ENCODE measurements at places on chromosomes 5 and 9.

- no peak for DNase-seq
Observed at GRCh38 chr5:6716629-6717149, 3.5 kb downstream of the TENT4A start.

DNA sequence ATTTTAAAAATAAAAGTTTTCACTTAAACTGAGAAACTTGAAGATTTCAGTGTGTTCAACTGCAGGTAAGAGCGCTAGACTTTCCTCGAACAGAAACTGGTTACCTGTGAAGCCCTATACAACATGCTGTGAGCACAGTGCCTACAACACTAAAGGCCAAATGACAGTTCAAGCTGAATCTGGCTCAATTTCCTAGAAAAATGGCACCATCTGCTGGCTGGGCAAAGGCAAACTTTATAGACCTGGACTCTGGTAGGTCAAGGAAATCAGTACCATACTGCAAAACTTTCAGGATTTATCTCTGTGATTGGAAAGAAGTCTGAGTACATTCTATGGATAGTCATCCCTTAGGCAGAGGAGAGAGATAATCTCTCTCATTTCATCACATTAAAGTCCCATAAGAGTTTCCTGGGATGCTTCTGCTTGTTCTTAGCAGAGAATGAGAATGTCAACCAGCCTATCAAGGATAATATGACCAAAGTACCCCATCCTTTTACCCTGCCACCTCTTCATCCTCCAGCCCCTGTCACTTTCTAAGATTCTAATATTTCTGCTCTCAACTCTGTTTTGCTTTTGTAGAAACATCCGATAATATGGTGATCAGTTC, 31.8 kb upstream of the FOXB2 start:
- DNase-seq = no peak

DNA sequence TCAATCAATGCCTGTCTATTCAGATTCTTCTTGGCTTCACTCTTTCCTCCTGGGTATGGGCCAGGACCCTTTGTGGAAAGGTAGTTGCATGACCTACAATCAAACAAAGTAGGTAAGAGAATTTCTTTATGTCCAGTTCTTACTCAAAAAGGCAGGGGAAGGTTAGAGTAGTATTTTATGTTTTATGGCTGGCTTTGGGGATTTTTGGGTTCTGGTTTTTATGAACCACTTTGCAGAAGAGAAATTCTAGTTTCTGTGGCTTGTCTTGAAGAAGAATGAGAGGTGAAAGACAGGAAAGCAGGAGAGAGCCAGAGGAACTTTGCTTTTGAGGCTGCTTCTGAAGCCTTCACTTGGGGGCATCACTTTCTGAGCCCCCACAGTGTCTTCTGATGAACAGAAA, 14.7 kb upstream of the CRHBP start:
- DNase-seq = no peak

DNA sequence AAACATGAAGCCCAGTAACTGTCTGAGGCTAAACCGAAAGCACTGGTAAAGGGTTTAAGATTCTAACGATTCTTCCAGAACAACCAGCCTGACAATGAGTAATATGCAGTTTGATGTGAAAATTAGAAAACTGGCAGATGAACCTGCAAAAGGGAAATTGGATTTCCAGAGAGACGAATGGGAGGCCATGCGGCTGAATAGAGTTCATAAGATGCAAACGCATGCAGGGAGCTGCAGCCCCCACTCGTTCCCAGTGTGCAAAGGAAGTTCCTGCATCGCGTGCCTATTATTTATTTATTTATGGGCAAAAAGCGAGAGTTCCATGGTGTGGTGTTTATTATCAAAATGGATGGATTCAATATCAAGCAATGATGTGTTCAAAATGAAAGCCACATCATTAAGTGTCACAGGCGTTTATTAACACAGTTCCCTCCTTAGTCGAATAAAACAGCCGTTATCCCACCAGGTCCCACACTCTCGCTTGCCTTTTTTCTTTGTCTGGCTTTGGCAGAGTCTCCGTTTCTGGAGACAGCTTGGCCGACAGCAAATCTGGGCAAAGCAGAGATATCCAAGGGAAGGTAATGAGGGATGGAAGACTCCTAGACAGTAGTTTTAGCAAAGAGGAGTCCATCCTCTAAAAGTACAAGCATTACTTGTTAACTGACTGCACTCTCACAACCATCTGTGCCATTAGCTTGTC, 451.4 kb downstream of the KDM4C start:
- no peak for DNase-seq

DNA sequence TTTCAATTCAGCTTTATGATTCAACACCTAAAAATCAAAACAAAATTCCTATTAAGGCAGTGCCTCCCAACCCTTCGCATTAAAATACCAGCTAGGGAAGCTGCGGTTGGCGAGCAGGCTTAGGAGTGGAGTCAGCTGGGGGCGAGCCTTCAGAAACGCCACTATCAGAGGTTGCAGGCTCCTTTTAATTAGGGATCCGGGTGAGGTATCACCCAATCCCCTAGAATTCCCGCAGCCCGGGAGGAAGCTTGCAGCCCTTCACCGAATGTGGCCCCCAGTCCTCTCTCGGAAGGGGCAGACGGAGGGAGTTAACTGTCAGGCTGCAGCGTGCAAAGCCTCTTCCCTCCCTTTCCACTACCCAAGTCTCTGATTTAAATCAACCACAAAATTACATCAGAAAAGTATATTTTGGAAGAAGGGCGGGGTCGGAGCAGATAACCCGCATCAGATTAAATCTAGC, 1.7 kb downstream of the STC2 start:
- DNase-seq = no peak

DNA sequence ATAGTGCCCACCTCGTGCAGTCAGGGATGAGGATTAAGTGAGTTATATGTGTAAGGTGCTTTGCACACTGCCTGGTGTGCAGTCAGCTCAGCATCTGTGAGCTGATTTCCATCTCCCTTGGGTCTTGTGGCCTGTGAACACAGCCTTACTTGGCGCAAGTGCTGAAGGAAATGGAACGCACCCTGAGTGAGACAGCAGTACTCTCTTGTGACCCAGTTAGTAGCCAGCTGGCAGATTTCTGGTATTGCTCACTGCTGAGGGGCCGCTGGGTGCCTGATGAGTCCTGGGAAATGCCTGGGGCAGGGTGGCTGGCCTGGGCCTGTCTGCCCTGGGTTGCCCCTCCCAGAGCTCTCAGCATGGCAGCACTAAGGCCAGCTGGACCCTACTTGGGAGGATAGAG, 90.9 kb upstream of the BOD1 start:
- DNase-seq = no peak

- no peak for DNase-seq
Observed at GRCh38 chr5:107474716-107475489, 195.8 kb downstream of the EFNA5 start.

DNA sequence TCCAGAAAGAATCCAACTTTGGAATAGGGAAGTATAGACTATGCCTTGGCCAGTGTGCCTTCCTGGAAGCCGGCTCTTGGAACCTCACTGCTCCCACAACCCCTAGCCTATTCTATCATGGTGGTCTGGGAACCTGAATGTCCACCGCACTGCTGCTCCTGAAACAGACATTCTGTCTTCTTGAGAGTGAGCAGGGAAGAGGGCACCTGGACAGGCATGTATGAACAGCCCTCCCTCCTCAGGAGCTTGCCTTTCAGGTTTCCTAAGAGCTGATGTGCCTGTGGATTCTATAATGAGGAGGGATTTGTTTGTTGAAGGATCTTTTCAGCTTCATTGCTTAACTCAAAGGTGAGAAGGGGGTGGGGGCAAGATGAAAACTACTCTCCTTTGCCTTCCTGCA, 55.1 kb upstream of the XPA start:
- no peak for DNase-seq

GRCh38 chr9:71795097-71795813, 26.9 kb upstream of the CEMIP2 start:
- no peak for DNase-seq

- no peak for DNase-seq
Observed at GRCh38 chr5:132754947-132755346, 7.7 kb downstream of the CCNI2 start.

DNA sequence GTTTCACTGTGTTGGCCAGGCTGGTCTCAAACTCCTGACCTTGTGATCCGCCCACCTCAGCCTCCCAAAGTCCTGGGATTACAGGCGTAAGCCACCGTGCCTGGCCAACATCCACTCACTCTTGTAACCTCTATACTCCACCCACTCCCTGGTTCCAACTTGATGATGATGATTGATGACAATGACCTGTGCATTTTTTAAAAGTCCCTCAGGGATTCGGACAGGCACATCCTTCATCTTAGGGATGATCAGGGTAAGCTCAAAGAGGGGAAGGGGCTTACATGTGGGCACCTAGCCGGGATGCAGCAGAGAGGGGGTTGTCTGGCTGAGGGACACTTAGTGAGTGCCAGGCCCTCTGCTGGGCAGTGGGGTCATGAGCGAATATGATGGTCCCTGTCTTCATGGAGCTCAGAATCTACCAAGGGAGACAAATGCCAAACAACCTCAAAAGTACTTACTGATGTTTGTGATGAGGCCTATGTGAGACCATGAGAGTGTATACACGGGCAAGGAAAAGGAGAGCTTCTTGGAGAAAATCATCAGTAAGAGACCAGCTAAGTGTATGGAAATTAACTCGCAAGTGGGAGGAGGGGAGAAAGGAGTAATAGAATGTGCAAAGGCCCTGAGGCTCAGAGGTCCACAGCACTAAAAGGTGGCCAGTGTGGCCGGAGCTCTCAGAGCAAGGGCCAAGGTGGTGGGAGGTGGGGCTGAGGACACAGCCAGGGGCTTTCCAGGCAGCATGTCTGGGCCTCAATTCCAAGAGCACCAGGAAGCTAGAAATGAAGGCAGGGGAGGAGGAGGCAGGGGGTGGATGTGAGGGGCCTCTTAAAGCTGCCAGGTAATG, 27.4 kb downstream of the LHX2 start:
- DNase-seq = no peak

DNA sequence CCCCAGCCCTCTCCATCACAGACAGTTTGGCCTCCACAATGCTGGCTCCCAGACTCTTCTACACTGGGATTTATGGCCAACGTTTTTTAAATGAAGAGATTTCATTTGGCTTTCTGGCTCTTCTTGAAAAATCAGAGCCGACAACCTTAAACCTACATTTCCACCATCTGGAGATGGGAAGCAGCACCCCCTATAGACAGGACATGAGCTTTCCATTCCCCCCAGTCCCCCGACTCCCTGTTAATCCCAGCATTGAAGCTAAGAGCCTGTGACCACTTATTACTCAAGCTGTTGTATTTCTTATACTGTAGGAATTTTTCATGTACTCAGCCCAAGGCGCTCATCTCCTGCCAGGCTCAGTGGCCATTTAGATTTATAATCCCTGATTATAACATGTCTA, 34.0 kb upstream of the AFAP1L1 start:
- no peak for DNase-seq

DNA sequence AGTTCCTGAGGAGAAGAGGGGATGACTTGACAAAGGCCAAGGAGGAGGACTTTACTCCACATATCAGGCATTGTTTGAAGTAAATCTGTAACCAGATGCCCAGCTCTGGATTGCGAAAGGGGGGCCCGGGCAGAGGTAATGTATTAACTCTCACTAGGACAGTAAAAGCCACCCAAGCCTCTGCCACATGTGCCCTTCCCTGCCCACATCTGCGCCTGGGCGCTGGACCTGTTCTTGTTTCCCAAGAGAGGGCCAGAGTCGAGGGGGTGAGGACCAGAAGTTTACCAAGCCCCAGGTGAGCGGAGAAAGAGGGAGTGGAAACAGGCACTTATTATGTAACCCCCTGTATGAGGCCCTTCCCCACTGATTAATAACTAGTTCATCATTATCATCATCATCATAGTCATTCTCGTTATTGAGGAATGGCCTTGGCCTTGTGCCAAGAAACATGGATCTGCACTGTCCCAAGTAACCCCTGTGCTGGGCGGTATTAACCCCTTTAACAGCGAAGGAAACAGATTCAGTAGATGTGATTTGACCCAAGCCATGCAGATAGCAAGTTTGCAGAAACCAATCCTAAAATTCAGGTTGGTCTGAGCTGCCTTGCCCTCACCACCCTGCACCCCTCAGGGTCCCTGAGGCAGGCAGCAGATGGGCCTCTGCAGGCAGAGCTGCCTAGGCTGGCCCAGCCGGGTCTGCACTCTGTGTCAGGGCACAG, at the start of gene SLC23A1:
Gene SLC23A1, minus strand, starts transcription at position 23 of the 718 bp plus-strand sequence. CDS start 44 bp downstream, outside the sequence.
- DNase-seq = no peak

GRCh38 chr9:107290619-107291018, 7.5 kb downstream of the RAD23B start:
- no peak for DNase-seq

GRCh38 chr5:51734677-51735076, 351.4 kb downstream of the ISL1 start:
- DNase-seq = no peak

- no peak for DNase-seq
Observed at GRCh38 chr5:173845321-173845720, 42.8 kb upstream of the CPEB4 start.

- DNase-seq = no peak
Observed at GRCh38 chr9:132046456-132046855, 33.2 kb downstream of the MED27 start.
